ENCODE measurements at places on chromosomes 2 and 18.

GRCh38 chr2:219575566-219576504 lies 3.7 kb downstream of the INHA start:
- DNase-seq, result no peak

DNA sequence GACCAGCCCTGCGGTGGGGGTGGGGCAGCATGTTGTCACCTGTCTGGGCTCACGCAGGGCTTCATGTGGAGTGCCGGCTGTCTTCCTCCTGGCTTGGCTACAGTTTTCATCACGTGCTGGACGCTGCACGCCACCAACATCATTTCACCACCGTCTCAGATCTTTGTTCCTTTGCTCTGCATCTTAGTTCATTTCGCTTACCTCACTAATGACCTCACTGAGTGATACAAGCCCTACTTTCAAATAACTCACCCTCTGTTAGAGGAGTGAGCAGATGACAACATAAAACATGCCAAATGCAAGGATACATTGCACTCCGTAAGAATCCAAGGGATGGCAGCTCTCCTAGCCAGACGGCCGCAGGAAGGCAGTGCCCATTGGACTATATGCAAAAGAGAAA lies 527.5 kb downstream of the GALR1 start:
- no peak for DNase-seq

DNA sequence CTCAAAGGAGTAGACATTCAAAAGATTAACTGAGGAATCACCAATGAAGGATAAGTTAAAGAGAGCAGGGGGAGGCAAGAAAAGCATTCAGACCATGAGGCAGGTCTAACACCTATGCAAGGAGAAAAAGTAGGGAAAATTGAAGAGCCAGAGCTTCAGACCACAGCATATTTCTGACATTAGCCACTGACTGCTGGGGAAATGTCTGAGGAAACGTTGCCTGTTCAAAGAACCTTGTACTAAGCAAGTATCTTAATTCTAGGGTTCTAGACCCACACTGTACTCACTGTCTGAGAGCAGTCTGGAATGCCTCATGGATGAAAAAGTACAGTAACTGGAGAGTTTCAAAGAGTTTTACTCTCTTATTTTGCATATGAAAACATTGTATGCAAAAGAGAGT lies 39.5 kb upstream of the TFPI start:
- DNase-seq, result no peak

- no peak for DNase-seq
Observed at GRCh38 chr2:7020059-7020458, 102.8 kb downstream of the RNF144A start.

- no peak for DNase-seq
Observed at GRCh38 chr2:45745231-45745630, 93.8 kb downstream of the PRKCE start.

GRCh38 chr2:75146606-75147332 lies 52.6 kb downstream of the TACR1 start:
- no peak for DNase-seq

DNA sequence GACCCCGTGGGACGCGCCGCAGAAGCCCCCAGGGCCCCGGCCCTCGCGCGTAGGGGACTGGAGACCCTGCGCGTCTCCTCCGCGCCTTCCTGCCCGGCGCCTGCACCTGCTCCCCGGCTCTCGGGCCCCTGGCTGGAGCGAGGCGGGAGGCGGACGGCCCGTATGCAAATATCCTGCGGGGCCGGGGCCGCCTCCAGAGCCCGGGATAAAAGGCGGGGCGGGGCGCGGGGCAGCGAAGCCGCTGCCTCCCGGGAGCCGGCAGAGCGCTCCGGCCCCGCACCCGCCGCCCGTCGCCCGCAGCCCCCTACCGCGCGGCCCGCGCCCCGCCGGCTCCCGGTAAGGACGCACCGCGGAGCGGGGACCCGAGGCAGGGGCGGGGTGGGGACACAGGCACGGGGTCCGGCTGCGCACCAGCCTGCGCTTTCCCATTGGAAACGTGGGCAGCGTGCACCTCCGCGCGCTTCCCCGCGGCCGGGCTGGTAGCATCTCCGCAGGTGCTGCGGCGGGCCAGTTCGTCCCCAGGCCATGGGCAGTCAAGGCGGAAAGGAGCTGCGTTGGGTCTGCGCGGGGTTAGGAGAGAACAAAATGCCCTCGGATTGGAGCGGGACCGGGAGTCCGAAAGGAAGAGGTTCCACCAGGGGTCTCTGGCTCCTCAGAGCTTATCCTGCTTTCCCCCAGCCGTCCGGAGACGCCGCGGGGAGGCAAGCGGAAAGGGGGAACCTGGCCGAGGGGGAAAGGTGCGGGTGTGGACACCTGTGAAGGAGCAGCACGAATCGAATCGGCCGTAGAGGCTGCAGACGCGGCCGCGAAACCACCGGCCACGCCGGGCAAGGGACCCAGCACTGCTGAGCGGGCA lies at the start of gene ATP6V1C2:
ATP6V1C2 (plus strand) TSS at position 235 of the 856 bp plus-strand sequence. CDS start 1,220 bp downstream, outside the sequence.
- no peak for DNase-seq

DNA sequence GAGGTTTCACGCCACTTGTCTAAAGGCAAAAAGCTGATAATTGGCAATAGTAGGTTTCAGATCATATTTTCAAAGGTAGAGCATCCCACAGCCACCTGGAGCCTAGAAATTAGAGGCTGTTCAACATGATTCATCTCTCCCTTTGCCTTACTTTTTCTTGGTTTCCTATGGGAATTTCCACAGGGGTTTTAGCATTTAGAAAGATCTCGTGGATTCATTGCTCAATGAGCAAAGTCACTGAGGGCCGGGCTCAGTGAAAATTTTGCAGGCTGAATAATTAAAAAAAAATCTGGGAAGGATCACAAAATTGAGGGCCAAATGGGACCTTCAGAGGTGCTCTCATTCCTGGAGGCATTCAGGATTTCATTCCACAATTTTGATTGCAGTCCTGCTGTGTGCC lies 137.1 kb downstream of the VAPA start:
- no peak for DNase-seq

DNA sequence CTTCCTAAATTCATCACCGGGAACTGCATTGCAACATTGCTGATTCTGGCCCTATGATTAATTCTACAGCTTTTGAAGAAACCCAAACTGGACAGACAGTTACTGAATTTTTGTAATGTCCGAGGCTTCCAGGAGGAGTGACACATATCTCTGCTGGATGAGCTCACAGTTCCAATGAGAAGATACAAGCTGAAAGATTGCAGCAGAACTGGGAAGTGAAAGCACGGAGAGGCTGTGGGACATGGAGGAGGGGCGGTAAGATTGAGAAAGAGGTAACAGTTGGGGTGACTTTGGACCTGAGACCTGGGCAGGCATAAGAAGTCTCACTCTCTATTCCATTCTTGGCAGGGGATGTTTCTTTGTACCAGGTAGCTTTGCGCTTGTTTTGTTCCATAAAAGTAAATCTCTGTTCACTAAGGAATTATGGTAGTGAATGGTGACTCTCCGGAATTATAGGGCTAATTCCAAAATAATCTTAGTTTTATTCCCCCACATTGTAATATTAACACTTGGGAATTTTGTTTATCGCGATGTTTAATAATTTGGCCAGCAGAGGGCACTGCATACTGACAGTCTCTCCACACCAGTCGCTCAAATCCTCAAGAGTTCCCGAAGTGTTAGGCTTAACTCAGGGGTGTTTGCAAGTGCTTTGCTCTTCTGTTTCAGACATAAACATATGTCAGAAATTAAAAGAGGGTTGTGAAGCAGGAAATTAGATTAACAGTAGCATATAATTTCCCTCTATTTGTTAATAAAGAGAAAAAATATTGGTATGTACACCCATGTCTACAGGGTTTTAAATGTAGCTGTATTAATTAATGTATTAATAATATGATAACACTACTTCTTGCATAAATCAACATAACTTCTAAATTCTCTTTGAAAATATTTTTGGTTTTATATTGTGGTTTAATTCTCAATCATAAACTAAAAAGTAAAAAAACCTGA lies 201.4 kb downstream of the SOCS6 start:
- DNase-seq, result peak; percentile 20

- DNase-seq, result no peak
Observed at GRCh38 chr2:116088236-116088635, 1645.8 kb downstream of the DPP10 start.

DNA sequence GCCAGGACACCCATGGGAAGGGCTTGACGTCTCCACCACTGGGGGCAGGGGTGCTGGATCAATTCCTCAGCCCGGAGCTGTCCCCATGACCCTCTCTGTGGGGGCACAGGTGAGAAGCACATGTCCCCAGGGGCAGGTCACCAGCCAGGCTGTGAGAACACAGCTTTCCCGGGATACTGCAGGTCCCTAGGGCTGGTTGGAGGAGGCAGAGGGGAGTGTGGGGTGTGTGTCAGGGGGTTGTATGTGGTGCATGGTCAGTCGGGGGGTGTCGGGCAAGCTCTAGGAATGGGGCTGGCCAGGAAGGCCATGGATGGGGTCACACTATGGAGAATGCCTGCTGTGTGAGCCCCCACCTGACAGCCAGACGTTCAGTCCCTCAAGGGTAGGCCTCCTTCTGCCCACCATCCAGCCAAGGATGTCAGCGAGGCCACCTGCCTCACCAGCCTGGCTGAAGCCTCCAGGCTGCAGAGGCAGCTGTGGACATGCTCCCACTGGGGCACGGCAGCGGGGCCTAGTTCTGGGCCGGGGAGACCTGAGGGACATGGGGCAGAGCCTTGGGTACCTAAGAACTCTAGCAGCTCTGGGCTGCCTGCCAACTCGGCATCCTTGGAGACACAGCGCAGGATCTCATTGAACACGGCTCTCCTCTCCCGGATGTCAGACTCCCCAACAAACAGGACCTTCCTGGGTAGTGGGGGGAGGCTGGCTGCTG lies 10.3 kb downstream of the HS1BP3 start:
- no peak for DNase-seq

DNA sequence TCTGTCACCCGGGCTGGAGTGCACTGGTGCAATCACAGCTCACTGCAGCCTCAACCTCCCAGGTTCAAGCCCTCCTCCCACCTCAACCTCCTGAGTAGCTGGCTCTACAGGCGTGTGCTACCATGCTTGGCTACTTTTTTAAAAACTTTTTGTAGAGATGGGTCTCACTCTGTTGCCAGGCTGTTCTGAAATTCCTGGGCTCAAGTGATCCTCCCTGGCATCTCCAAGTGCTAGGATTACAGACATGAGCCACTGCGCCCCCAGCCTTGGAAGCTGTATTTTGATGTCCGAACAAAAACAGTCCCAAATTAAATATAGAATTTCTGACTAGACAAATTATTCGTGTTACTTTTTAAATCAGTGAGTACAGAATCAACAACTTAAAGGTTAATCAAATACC lies 97.4 kb downstream of the ZNF516 start:
- no peak for DNase-seq

DNA sequence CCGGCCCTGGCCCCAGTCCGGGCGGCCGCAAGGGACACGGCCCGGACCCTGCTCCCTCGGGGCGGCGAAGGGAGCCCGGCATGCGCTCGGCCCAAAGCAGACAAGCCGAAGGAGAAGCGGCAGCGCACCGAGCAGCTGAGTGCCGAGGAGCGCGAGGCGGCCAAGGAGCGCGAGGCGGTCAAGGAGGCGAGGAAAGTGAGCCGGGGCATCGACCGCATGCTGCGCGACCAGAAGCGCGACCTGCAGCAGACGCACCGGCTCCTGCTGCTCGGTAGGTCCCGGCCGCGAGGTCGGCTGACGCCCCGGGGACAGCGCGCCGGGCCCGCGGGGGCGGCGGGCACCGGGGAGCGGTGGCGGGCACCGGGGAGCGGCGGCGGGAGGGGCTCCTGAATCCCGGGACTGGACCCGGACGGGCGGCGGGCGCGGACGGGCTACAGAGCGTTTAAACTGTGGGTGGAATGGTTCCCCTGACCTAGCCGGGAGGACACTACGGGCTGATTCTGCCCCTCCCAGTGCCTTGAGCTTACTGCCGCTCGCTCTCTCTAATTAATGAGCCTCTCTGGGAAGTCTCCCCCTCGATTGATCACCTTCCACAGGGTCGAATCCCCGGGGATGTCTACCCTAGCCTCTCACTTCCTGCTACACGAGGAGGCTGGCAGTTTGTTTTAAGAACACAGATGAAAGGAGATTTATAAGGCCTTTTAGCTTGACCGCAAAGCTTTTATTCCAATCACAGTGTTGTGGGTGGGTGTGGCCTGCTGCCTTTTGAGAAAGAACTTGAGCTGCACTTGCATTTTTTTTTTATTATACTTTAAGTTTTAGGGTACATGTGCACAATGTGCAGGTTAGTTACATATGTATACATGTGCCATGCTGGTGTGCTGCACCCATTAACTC lies 853 bp downstream of the GNAL start:
- DNase-seq, result no peak
